GDM1 (cell line): ENCODE measurements at places on chromosomes 5 and 9.

DNA sequence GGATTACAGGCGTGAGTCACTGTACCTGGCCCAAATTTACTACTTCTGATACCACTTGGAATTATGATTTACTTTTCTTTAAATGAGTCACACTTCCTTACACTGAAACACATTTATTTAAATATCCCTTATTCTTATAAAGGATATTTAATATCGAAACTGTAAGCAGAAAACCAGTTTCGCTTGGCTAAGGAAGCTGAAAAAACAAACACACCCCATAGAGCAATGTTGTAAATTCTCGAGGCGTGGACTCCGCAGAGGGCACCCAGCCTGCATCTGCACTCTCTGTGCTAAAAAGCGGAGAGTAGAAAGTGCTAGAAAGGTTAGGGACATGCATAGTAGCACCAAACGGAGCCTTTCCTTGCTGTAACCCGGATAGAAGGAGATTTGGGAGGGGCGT, 86.5 kb downstream of the HMCN2 start:
- DNase-seq = no peak

DNA sequence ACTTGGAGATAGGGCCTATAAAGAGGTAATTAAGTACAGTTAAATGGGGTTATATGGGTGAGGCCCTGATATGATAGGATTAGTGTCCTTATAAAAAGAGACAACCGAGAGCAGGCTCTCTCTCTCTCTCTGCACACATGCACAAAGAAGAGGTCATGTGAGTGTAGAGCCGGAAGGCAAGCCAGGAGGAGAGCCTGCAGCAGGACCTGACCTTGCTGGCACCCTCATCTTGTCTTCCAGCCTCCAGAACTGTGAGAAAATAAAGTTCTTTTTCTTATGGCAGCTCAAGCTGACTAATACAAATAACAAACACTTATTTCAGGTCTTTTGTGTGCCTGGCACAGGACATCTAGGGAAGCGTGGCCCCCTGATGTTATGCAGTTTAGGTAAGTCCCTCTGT, 62.1 kb downstream of the ARHGAP26 start:
- DNase-seq = no peak

- no peak for DNase-seq
Observed at GRCh38 chr9:131886826-131887225, 146.9 kb upstream of the RAPGEF1 start.

GRCh38 chr5:41334758-41335157, 121.4 kb upstream of the C6 start:
- DNase-seq = no peak

DNA sequence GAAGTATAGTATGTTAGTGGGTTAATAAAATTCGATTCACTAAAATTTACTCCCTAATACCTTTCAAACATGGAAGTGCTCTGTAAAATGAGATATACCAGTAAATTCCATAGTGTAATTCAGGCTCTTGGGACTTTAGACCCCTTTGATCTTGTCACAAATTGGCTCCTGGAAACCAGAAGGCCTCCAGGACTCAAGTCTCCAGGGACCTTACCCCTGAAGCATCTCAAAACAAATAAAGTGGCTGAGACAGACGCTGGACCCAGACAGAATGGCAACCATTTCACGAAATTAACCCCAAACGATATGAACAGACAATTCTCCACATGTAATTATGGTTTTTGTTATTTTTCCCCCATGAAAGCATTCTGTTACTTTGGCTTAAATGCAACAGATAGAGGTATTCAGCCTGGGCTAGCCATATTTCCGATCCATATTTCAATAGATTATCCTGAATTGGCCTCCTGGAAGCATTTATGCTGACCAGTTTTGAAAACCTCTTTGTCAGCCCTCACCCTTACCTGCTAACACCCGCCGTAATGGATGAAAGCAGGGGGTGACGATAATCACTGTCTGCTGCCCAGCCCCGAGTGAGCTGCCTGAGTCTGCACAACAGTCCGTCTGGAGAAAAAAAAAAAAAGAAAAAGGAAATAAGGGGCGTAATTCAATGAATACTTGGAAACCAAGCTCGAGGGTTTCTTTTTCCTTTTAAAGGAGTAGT, 34.1 kb upstream of the EFNA5 start:
- DNase-seq = no peak

DNA sequence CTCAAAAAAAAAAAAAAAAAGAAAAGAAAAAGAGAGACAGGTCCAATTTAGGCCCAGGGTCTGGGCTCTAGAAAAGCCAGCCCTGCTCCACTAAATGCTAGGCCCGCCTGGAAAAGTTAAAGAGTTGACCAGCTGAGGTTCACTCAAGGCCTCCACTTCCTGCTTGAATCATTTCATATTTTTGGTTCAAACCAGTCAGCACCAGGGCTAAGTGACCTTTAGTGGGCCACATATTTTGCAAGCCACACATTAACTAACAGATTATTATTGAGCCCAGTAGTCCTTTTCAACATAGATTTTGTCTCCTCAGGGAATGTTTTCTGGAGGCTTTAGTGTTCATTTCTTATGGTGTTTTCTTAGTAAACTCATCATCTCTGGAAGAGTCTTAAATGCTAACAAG, 156.6 kb downstream of the TLR4 start:
- DNase-seq = no peak

- no peak for DNase-seq
Observed at GRCh38 chr5:115723220-115723619, 93.2 kb downstream of the CDO1 start.

GRCh38 chr9:118693645-118694044, 675.6 kb downstream of the BRINP1 start:
- DNase-seq = no peak

GRCh38 chr5:16713386-16713928, 96.7 kb upstream of the RETREG1 start:
- DNase-seq = no peak

- DNase-seq = no peak
Observed at GRCh38 chr9:93630806-93631411, 54.5 kb downstream of the PHF2 start.

GRCh38 chr5:165309446-165309845, 1804.0 kb downstream of the MAT2B start:
- no peak for DNase-seq

GRCh38 chr5:31937226-31937625, 236.9 kb downstream of the GOLPH3 start:
- no peak for DNase-seq

DNA sequence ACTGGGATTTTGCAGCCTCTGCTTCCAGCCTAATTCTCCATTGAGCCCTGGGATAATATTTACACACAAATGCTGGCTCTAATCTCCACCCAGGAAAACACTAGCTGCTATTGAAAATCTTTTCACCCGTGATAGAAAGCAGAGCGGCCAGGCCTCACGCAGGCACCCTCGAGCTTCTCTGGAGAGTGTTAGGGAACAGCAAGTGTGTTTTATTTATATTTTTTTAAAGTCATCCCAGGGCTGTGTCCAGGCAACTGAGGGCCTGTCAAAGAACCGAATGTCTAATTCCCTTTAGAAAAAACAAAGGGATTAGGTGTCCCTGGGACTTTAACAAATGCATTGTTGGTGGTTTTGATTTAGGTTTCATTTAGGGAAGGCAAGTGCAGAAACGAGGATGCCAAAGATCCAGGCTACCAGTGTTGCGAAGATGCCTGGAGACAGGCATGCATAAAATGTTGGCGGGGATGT, 51.2 kb upstream of the SPRY4 start:
- no peak for DNase-seq

- DNase-seq = no peak
Observed at GRCh38 chr5:98713027-98713426, 60.4 kb upstream of the RGMB start.

- no peak for DNase-seq
Observed at GRCh38 chr9:97694769-97695168, 2.4 kb downstream of the XPA start.

DNA sequence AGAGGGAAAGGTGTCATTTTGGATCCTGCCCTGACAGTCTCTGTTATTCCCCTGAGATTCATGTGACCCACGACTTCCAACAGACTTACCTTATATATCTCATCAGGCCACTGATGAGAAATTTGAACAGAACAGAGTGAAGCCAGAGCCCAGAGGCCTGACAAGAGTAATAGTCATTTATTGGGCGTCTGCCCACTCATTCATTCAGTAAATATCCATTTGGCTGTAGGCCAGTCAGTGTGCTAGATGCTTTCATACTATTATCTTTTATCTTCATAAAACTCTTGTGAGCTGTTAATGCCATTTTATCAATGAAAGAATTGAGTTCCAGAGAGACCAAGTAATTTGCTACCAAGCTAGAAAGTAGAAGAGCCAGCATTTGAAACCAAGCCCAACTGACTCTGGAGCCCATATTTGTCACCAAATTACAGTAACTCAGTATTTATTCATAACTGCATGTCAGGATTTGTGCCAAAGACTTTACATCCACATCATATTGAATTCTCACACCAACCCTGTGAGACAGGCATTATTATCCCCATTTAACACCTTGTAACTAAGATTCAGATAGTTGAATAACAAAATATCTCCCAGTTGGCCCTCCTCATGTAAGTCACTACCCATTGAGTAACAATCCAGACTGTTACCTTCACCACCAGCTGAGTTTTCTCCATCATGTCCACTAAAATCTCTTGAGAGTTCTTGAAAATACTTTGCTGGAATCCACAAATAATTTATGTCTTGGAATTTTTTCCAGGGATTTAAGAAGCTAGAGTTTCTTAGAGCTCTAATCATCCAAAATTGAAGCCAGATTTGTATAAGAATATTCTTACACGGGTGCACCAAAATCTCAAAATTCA, 2.5 kb downstream of the PTPDC1 start:
- no peak for DNase-seq

GRCh38 chr5:160448886-160449285, 27.2 kb downstream of the PTTG1 start:
- no peak for DNase-seq

GRCh38 chr5:132501961-132502931, 11.7 kb upstream of the IRF1 start:
- no peak for DNase-seq

DNA sequence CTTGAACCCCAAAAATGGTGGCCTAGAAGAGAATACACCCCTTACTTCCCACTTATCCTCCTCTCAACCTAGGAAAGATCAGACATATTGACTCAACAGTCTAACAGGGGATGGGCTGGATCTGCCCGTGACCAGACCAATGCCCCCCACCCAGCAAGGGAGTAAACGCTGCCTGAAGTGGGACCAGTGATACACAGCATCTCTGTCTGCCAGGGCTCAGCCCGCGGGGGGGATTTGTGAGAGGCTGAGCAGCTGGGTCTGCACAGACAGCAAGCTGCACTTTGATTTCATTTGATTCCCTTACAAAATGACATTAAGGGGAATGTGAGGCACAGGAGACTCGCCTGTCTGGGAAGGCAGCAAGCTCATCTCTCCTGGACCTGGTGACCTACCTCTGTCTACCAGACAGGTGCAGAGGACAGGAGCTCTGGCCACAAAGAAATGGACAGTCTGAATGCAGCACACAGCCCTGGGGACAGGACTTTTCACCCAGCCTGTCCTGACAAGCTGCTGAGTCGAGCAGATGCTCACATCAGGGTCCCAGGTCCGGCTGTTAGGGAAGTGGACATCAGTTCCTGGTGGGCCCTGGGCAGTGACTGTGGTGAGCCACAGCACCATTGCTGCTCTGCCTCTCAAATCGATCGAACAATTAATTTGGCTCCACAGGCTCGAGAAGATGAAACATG, 79.9 kb downstream of the RGS3 start:
- no peak for DNase-seq

DNA sequence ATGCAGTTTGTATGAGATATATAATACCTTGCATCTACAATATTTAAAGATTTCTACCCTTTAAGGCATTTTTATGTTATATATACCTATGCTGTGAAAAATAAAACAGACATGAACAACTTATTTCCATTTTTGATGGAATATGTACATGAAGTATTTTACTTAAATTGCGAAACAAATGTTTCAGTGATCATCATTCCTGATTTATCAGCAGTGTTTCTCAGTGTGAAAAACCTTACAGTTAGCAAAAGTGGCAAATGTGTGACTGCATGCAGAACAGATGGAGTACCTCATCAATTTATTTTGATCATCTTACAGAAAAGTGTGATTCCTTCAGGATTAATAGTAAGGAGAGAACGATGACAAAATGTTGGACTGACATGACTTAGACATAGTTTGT, 43.1 kb downstream of the PRR16 start:
- no peak for DNase-seq

GRCh38 chr5:109911731-109912130, 222.0 kb downstream of the MAN2A1 start:
- no peak for DNase-seq

GRCh38 chr5:104189031-104189430, 626.4 kb upstream of the NUDT12 start:
- no peak for DNase-seq
